ENCODE measurements at places on chromosomes 3 and 15.

DNA sequence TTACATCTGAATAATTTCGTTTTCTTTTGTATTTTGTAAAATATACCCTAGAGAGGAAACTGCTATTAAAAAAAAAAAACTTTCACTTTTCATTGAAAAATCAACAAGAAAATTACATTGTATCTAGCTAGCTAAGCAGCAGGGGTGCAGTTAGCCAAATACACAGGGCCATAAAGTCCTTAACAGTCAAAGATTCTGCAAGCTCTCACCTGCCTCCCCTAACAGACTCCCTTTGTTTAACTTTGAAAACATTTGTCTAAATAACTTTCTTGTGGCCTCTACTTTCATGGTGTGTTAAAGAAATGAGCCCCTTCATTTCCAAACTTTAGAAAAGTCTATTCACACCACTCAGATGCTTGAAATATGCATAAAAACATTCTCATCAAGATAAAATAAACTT lies 23.3 kb downstream of the CBLB start:
- DNase-seq, result no peak

DNA sequence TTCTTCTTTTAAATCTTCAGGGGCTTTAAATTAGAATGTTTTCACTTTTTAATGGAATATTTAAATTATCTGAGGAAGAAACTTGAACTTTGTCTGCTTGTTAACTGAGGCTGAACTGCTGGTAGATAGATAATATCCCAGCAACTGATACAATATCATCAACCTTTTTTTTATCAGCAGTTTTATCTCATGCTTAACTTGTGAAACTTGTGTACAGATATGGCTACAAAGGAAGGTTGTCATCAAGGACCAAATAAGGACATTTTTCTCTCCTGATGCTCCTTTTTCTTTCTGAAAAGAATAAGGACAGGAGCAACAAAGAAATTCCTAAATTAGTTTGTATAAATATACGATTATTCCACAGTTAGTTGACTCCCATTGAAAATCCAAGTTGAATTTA lies 66.4 kb upstream of the KBTBD8 start:
- DNase-seq, result no peak

- no peak for DNase-seq
These were observed 23.3 kb downstream of the AQP9 start for GRCh38 chr15:58161436-58161930.

- no peak for DNase-seq
These were observed 41.3 kb upstream of the GCNT3 start for GRCh38 chr15:59570315-59570714.

DNA sequence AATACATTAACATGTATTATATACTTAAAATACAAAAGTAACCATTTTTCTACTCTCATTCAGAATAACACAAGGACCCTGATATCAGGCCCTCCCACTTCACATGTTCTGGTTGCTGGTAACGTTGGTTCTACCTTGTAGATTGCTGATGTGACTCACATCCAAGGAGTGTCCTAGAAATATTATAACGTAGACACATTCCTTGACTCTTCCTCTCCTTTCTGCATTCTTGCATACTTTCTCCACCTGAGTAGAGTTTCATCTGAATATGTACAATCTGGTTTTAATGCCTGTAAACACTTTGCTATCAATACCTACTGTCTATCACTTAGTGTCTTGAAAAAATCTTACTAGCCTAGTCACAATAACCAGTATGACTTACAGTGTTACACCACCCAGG lies 35.0 kb upstream of the NEDD4 start:
- no peak for DNase-seq

DNA sequence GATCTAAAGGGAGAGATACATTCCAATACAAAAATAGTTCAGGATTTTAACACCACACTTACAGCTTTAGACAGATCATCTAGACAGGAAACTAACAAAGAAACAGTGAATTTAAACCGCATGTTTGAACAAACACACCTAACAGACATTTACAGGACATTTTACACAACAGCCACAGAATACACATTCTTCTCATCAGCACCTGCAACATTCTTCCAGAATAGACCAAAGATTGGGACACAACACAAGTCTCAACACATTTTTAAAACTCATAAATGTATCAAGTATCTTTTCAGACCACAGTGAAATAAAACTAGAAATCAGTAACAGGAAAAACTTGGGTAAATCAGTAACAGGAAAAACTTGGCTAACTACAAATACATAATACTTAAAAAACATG lies 256.3 kb downstream of the MCTP2 start:
- no peak for DNase-seq

DNA sequence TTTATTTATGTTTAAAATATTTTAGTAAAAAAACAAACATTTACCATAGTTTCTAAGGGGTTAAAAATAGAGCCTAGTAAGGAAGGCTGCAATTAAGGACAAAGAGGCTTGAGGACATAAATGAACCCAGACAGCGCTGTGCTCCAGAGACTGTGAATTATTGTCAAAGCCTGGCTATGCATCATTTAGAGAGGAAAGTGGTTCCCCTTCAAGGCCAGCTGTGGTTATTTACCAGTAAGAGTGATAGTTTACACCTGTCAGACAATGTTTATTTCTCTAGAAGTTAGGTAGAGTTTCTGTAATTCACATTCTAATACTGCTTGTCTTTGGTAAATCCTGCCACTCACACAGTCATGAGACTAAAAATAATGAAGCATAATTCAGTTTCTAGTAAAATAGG lies 32.4 kb upstream of the PIK3R4 start:
- DNase-seq, result no peak

DNA sequence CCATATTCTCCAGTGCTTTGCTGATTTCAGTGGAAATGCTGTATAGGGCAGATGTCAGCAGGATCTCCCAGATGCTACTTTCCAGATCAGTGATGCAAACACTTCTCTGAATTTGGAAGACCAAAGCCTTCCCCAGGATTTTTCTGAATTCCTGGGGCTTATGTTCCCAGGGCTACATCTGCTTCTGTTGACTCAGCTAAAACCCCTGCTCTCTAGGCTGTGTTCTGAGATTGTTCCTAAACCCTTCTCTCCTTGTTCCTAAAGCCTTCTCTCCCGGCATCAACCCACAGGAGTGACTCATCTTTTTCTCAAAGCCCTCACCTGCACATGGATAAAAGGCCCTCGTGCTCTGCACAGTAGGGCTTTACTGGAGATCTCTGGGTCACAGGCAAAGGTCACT lies 35.5 kb downstream of the FAH start:
- no peak for DNase-seq

DNA sequence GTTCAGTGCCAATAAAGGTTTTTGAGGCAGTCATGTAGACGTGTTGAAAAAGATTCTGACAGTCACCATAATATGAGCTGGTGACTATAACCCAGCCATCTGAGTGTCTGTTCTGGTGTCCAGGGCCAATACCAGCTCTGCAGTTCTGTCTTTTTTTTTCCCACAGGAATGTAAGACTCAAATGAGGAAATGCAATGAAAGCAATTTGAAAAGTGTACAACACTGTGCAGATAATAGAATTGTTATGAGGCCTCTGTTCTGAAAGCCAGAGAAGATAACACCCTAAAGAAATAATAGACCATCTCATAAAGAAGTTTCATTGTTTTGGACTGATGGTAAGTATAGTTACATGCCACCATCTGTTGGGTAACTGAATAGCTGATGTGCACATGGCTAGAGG lies 57.1 kb downstream of the CLDN1 start:
- DNase-seq, result no peak

GRCh38 chr15:69590932-69591524 lies 138.4 kb downstream of the RPLP1 start:
- no peak for DNase-seq

DNA sequence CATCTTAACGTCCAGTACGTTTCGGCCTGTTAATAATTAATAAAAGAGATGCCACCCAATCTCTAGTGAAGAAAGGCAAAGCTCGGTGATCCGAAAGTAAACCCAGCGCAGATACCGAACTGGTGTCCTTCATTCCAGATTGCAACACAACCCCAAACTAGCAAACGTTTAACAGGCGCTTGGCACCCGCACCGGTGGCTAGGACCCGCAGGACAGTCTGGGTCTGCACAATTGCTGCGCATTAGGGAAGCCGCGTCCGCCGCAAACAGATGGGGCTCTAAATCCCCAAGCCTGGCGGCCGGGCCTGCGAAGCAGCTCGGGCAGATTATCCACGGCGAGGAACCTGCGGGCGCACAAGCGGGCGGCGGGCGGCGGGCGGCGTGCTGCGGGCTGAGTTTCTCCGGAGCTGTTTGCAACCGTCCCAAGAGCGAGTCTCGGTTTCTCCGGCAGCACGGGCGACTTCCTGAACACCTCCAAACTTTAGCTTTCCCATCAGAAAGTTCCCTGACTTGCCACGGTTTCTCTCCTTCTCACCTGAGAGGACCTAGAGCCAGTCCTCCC lies 112.1 kb upstream of the ICE2 start:
- no peak for DNase-seq

- DNase-seq, result no peak
These were observed 4.8 kb downstream of the HAPLN3 start for GRCh38 chr15:88890495-88890894.

DNA sequence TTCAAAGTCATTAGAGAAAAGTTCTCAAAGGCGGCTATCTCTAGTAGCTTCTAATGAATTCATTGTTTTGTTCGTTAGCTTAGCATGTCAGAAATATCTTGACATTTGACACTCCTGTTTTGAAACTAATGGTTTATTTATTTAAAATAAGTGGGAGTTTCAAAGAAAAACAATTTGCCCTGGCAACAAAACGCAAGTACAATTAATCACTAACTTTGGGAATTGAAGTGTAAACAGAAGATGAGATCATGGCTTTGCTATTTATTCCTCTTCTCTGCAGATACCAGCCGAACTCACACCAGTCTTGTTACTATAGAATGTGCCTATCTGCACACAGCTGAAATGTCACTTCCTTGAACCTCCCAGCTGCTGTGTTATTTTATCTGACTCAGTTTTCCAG lies 27.5 kb downstream of the MASP1 start:
- peak; percentile 48 for DNase-seq

Measured in astrocyte of the cerebellum (primary cell).